Neural progenitor cell (in vitro differentiated cells): ENCODE measurements at places on chromosomes 13 and 19.

DNA sequence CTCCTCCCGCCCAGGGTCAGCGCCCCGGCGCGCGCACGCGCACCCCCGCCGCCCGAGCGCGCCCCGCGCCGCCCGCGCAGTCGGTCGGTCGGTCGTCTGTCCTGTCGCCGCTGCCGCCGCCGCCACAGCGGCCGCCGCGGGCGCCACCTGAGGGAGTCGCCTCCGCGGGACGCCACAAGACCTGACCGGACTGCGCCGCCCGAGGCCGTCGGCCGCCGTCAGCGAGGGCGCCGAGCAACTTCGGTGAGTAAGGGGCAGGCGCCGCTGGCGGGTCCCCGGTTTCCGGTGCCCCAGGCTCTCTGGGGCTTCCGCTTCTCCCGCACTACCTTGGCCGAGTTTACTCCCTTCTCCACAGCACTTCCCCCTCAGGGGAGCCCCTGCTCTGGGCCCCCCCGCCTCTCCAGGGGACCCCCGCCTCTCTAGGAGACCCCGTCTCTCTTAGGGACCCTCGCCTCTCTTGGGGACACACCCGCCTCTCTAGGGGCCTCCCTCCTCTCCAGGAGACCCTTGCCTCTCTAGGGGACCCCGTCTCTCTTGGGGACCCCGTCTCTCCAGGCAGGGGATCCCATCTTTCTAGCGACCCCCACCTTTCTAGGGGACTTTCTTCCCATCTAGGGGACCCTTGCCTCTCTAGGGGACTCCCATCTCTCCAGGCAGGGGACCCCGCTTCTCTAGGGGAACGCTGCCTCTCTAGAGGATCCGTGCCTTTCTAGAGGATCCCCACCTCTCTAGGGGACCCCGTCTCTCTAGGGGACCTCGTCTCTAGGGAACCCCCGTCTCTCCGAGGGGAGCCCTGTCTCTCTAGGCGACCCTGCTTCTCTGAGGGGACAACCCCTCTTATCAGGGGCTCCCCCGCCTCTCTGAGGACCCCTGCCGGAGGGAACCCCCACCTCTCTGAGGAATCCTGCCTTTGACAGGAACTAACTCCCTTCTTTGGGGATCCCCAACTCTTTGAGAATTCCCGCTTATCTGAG lies 19.3 kb upstream of the GATAD2A start:
- no peak for DNase-seq

DNA sequence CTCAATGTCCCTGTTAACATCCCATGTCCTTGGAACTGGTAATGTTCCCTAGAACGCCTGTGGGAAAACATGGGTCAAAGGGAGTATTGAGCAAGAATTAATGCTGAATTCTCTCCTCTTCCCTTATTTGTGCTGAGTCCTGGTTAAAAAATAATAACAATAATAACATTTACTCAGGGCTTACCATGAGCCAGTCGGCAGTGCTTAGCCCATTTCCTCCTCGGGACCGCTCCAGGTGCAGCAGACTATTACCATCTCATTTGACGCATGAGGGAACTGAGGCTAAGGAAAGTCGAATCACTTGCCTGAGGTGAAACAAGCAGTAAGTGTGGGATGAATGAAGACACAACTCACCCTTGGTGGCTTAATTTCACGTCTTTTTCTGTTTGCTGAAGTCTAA lies 33.6 kb upstream of the SLC15A1 start:
- peak; percentile 16 for DNase-seq

DNA sequence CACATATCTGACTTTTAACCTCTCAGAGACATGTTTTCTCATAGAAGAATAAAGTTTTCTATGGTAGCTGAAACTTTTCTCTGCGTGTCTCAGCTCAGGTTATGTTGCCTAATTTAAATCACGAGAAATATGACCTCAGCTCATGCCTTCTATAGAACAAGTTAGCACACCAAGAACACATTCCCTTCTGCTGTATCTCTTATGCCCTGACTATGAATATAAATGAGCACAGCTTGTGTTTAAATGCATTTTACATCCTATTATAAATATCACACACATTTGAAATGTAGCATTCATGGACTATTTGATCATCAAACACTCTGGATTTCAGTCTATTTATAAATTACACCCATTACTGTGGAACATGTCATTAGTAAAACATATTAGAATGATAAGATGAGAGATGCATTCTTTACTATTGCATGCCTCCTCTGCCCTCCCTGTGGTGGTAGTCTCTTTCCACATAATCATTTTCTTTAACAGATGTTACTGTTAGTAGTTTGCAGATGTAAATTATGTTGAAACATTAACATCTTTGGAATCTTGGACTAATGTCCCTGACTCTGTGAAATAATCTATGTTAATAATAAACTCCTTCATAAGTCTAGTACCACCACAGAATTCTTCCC lies 2044.9 kb upstream of the PCDH20 start:
- DNase-seq: no peak

- no peak for DNase-seq
Observed at GRCh38 chr19:41525989-41526388, 50.0 kb upstream of the CEACAM21 start.

DNA sequence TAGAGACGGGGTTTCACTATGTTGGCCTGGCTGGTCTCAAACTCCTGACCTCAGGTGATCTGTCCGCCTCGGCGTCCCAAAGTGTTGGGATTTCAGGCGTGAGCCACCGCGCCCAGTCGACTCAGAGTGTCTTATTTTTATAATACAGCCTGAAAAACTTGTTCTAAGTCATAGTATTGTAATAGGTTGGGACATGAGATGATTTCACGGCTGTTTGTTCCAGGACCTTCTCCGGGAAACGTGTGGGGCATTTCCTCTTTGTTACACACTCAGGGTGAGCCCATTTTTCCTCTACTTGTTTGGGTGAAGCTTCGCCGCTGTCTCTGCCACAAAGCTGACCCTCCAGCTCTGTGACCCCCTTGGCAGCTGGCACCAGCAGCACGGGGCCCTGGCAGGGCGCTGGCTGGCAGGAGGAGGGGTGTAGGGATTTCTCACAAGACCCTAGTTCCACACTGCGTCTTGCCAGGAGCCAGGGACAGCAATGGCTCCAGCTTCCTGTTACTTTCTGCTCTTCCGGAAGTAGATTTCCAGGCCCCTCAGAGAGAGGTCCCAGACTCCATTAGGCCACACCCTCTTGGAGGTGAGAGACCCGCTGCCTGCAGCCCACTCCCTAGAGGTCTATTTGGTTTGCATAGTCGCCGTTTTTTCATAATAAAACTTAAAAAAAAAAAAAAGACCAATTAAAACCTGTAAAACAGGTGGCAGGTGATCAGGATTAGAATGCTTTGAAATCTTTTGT lies 15.6 kb downstream of the FGF21 start:
- no peak for DNase-seq

- DNase-seq: no peak
Observed at GRCh38 chr19:56145698-56146097, 4.6 kb downstream of the ZNF444 start.

DNA sequence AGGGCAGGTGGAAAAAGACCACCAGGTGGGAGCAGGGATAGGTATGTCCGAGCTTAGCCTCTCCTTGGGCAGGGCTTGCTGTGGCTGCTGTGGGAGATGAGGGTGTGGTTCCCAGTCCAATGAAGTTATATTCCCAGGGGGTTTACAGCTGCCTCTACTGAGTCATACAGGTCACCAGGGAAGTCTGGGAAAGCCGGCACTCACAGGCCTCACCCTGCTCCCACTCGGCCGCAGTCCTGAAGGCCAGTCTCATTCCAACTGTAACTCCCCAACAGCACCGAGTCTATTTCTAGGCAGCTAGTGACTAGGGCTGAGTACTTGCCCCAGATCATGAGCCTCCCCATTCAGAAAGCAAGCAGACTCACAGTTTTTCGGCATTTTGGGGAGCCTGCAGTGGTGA lies 77.1 kb downstream of the FNDC3A start:
- DNase-seq: no peak

DNA sequence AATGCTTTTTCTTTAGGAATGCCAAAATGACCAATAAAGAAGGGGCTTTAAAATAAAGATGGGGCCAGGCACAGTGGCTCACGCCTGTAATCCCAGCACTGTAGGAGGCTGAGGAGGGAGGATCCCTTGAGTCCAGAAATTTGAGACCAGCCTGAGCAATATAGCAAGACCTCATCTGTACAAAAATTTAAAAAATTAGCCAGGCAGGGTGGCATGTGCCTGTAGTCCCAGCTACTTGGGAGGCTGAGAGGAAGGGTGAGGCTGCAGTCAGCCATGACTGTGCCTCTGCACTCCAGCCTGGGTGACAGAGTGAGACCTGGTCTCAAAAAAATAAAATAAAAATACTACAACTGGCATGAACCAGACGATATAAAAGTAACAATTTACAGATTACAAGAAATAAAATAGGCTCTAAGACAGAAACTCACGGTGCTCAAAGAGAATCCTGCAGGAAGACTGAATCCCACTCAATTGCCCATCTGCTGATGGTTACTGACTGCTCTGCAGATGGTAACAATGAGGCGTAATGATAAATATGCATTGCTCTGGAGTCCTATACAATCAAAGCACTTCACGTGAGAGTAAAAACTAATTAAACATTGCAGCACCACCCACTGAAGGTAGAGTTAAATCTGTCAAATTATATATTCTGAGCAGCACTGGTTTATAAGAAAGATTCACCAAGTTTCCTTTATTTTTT lies 93.2 kb downstream of the LHFPL6 start:
- DNase-seq: no peak

- DNase-seq: no peak
Observed at GRCh38 chr13:82833923-82834322, 1048.4 kb downstream of the SLITRK1 start.

- DNase-seq: peak; percentile 45
Observed at GRCh38 chr19:21483589-21484170, 21.7 kb upstream of the ZNF429 start.

DNA sequence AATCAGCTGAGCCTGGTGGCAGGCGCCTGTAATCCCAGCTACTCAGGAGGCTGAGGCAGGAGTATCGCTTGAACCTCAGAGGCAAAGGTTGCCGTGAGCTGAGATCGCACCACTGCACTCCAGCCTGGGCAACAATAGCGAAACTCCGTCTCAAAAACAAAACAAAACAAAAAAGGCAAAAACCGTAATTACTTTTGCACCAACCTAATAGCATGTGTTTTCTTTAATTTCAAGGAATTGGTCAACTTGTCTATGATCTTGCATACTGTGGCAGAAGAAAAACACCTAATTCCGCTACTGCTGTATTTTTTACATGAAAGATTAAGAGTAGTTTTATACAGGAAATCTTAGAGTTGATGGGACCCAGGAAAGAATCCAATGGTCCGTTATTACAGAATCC lies 241.2 kb downstream of the COL4A1 start:
- DNase-seq: no peak

- no peak for DNase-seq
Observed at GRCh38 chr19:50060107-50060506, 34.3 kb downstream of the ZNF473 start.

GRCh38 chr19:19366434-19367396 lies 38.8 kb upstream of the GATAD2A start:
- DNase-seq: peak; percentile 84

GRCh38 chr19:5968431-5969373 lies 9.2 kb downstream of the RANBP3 start:
- no peak for DNase-seq

DNA sequence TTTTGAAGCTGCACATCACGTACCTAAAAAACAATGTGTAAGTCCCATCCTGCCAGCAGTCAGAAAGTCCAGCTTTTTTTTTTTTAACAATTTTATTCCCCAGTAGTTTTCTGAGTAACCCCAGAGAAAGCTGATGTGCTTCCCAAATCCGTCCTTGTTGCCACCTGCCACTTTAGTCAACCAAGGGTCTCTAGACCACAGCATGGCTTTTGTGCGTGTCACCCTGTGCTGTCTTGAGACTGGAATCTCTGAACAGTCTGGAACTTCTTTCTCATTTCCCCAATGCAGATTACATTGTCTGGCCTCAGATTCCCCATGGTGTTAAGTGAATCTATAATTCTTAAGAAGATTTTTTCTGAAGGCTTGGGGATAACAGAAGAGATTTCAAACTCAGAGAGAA lies 289.2 kb upstream of the KLF12 start:
- no peak for DNase-seq

DNA sequence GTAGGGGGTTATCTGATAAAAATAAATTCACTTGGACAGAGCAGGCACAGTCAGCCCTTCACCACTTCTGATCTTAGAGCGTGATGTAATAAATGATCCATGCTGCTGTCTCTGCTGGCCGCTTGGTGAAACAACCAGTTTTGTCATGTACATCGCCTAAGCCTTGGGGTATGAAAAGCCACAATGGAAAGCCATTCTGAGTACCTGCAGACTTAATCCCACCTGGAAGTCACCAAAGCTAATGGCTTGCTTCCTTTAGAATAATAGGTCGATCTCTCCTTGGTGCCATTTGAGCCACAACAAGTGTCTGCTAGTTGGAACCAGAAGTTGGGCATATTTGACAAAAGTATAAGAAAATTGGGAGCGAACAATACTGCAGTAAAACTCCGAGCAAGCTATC lies 1649.7 kb upstream of the SPRY2 start:
- DNase-seq: peak; percentile 17

DNA sequence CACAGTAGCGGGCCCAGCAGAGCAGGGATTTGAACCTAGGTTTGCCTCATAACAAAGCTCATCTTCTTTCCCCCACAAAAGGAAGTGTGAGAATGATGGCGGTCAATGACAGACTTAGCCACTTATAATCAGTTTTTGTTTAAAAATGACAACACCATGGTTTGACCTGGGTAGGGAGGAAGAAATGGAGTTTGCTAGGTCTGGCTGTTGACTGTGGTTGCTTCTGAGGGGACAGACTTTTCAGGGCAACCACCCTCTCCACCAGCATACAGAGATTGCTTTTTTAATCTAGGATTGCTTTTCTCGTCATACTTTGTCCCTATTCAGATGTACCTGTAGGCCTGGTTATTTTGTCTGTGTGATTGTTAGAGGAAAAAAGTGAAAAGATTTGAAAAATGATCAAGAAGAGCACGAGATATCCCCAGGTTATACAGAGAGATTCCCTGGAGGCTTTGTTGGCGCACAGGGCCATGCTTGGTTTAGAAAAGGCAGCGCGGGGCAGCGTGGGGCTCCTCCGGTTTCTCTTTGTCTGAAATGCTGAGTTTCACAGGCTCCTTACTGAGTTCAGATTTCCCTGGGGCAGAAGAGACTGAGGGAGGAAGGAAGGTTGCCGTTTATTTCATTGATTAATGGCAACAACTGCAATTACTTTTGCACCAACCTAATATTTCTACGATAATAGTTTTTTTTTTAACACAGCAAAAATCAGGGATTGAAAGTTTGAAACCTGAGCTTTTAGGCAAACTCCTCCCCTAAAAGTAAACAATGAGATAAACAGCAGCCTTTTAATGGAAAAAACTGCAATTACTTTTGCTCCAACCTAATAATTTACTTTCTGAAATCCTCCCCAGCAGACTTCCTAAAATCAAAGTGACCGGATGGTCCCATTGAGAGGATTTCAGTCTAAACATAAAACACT lies 97.0 kb upstream of the RNF113B start:
- DNase-seq: peak; percentile 78

GRCh38 chr19:31073485-31074198 lies 275.6 kb downstream of the TSHZ3 start:
- DNase-seq: peak; percentile 32

- no peak for DNase-seq
Observed at GRCh38 chr13:78832461-78832860, 173.5 kb upstream of the OBI1 start.
